Caudate nucleus (tissue), 63 donors: ENCODE measurements at places on chromosomes 11 and 22.

GRCh38 chr11:126341760-126342161 lies 13.7 kb upstream of the ST3GAL4 start:
- DNase-seq, result no peak

GRCh38 chr11:110921742-110922521 lies 209.7 kb upstream of the ARHGAP20 start:
- DNase-seq, result no peak

DNA sequence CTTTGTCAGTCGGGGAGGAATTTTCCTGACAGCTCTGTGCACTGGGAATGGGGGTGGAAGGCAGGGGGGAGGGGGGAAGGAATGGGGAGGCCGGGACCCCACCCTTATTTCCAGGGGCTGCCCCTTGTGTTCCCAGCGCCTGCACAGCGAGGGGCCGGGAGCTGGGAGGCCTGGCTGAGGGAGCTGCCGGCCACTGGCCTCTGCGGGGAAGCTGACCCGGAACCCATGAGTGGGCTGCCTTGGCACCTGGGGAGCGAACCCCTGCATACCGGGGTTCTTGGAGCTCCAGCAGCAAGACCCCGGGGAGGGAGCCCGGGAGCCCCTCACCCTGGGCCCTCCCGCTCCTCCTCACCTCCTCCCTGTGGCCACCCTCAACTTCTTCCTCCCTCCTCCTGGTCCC lies 3.5 kb downstream of the H19 start:
- DNase-seq, result no peak

GRCh38 chr11:121451986-121452608 lies at the start of gene SORL1:
Gene SORL1 (plus strand): TSS chr11:121452314. CDS start chr11:121452332, 18 bp downstream.
- DNase-seq, result peak; percentile 61

DNA sequence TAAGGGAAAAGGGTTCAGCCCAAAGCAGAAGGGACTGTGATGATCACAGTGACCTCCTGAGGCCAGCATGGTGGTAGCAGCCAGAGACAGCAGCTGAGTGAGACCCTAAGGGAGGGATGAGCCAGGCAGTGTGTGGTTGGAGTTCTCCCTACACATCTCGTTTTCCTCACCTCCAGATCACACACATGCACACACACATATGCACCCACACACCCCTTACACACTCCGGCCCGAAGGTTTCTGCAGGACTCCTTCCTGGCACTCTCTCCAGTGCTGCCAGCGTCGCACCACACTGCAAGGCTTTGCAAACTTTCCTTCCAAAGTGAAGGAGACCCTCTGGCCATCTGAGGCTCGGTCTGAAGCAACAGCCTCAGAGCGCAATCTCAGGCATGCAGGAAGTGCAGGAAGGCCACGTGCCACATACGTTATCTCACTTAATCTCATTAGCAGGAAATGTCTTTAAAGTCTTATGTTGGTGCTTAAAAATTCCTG lies 26.9 kb upstream of the TP53I11 start:
- DNase-seq, result no peak

GRCh38 chr11:126352934-126353801 lies 2.3 kb upstream of the ST3GAL4 start:
- DNase-seq, result no peak

GRCh38 chr11:122310766-122311165 lies 194.8 kb upstream of the BLID start:
- DNase-seq, result no peak

DNA sequence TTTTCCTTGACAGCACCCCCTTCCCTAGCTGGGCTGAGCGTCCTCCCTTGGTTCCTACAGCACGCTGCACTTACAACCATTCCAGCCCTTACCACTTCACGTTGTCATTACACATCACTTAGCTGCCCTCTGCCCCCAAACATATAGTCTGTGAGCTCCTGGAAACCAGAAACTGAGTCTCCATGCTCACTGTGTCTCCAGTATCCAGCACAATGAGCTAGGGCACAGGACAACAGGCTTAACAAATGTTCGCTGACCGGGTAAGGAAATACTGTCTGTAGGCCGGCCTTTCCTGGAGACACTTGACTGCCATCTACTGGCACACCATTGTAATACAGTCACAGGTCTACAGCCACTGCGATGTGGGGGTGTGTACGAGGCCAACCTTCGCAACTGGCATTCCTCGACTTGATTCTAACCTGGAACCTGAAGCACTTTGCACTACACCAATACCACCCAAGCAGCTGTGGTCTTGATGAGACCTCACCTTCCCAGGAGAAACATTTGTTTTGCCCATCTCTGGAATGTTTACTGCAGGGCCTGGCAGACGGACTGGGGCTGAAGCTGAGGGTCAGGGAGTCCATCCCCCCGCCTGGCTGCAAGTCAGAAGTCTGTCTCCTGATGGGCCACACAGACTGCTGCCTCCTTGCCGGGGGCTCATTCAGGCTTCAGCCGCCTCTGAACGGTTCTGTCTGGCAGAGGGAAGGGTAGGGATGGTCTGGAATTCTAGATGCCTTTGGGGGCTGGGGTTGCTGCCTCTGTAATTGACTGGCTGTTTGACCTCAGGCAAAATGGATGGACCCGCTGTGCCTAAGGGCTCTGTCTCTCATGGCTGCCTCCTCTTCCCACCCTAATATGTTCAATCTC lies 72.0 kb downstream of the SYN3 start:
- DNase-seq, result peak; percentile 50

DNA sequence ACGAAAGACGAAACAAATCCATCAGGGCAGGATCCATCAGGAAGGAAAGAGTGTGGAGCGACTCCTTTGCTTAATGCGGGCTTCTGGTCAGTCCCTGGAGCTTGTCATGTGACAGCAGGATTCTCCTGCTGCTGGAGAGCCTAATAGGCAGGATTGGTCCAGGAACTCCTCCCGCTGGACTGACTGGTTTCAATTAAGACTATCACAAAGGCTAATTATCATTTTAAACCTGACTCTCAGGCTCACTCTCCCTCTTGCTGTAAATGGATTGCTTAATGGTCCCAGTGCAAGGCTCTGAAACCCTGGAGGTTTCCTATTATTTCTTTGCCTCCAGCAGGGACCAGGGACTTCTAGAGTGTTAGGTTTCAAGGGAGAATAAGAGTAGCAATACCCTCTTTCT lies 493.8 kb downstream of the NTM start:
- DNase-seq, result peak; percentile 20

- DNase-seq, result no peak
Observed at GRCh38 chr22:43001271-43002201, 13.4 kb downstream of the PACSIN2 start.

DNA sequence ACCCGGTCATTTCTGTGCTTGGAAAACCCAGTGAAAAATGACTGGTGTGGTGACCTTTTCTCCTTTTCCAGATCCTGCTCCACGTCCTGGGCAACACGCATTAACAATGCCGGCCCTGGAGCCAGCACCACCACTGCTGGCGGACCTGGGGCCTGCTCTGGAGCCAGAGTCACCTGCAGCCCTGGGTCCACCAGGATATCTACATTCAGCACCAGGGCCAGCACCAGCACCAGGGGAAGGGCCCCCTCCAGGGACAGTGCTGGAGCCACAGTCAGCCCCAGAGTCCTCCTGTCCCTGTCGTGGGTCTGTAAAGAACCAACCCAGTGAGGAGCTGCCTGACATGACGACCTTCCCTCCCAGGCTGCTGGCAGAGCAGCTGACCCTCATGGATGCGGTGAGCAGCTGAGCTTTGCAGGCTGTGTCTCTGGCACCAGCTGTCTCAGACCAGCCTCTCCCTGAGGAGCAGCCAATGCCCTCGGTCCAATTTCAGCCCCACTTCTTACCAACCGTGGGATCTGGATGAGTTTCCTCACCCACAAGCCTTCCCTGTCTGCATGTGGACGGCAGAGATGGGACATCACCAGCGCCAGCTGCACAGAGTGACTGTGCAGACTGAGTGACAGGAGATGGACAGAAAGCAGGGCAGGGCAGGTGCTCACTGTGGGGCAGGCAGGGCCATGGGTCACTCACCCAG lies 1.9 kb downstream of the RGL4 start:
- DNase-seq, result no peak

DNA sequence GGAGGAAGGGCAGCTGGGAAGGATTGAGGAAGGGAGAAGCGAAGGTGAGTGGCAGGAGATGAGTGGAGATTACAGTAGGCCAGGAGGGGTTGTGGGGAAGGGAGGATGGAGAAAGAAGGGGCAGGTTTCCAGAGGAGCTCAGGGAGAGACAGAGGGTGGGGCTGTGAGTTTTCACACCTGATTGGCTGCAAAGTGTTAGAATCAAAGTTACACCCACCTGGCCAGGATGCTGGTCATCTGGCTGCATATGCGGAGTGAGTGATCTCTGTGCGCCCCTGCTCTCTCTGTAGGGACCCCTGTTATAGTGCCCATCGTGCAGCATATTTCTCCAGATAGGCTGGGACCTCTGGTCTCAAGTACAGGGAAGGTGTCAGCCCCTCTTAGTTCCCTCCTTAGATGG lies 18.3 kb downstream of the AMPD3 start:
- no peak for DNase-seq

DNA sequence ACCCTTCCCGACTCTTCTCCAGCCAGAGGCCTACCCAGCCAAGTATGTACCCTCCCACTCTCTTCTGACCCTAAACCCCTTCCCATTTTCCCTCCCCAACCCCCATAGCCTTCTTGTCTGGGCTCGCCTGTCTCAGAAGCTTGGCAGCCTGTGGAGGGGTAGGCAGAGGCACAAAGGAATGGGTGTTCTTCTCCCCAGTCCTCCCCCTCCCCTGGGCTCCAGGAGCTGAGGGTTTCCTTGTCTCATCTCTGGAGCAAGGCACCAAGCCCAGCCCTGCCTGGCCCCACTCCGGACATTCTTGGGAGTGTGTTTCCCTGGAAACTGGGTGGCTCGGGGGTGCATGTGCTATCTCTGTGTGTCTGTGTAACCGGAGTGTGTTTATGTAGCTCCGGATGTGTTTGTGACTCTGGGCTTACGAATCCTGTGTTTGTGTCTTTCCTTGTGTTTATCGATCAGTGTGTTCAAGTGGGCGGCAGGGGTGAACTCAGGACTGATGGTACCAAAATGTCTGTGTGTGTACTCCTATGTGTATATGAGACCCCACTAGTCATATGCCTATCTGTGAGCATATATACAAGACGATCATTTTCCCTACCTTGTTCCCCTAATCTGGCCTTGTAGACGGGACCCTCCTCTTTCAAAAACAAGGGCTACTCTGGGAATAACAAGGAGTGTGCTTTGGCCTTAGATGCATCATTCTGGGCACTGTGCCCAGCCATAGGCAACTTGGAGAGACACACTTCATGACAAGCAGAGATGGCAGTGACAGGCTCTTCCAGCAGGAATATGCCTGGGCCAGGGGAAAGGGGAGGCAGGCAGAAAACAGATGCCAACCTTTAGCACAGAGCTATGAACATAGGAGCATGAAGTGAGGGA lies 10.9 kb downstream of the PHLDB1 start:
- peak; percentile 64 for DNase-seq

DNA sequence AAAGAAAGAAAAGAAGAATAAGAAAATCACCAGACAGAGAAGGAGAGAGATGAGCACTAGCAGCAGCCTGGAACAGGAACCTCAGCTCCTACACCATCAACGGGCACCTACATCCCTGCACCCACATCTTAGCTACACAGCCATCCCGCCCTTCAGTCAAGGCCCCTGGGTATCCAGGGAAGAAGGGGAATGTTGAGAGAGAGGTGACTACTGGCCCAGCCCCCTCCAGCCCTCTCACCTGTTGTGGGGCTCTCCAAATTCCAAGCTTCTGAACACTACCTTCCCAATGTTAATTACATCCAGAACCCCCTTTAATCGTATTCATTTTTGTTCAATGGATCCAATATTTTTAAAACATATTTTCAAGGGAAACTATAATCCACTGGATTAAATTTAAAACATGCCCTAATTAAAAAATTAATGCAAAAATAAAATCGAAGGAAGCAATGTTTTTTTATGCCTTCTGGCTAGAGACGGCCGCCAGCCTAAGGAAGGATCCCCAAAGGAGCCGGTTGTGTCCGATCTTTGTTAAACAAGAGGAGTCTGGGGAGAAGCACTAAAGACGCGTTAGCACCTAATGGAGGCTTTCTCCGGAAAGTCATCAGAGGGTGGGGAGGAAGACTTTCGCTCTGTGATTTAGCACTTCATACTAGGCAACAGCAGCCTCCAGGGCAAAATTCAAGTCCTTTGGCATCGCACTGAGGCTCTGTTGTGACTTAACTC lies 9.5 kb downstream of the TPST2 start:
- DNase-seq, result no peak

DNA sequence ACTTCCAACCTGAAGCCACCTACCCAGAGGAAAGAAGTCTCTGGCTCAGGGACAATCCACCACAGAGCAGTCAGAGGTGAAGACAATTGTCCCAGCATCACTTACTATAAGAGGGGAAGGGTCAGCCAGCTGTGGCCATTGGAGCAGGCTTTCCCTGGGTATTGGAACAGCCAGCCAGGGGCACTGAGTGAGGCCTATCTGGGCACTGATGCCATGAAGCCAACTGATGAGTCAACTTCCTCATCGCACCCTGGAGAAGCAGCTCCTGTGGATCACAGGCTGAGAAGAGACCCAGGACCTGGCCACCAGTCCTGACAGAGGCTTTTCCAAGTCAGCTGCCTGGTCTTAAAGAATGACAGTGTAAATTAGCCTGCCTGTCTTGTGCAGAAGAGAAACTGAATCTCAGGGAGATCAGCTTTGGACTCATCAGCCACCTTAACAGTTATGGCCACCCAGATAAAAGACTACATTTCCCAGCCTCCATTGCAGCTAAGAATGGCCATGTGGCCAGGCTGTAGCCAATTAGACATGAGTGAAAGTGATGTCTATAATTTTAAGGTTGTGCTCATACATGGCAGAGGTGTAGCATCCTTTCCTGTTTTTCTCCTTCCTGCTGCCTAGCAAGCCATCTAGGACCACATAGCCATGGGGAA lies 19.0 kb downstream of the CHST1 start:
- DNase-seq, result no peak

- peak; percentile 6 for DNase-seq
Observed at GRCh38 chr22:27673839-27674238, 127.7 kb downstream of the MN1 start.

- no peak for DNase-seq
Observed at GRCh38 chr11:7619322-7619721, 54.0 kb downstream of the CYB5R2 start.

DNA sequence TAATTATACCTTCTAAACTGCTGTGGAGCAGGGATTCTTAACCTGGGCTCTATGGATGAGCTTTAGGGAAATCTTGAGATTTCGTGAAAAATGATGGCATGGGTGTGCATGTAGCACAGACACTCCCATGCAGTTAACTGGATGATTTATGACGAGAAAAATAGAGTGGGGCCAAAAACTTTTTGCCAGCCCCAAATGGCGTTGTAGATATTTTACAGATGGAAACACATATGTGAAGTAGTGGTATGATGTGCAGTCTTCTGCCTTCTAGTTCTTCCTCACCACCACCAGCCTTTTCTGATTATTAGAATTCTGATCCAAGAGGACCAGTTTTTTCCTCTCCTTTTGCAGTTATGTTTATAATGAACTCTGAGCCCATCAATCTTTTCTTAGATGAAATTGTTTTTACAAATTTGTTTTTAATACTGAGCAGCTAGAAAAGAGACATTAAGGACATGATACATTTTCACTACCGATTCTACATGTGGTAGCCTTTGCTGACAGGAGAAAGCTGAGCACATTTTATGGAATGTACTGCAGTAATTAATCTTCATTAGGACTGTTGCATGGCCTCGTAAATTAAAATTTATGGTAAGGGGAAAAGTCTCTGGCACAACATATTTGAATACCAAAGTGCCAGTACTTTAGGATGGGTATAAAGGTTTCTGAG lies 261.4 kb downstream of the DDX10 start:
- DNase-seq, result no peak

GRCh38 chr11:103170865-103171264 lies 61.6 kb downstream of the DYNC2H1 start:
- DNase-seq, result no peak

- no peak for DNase-seq
Observed at GRCh38 chr11:104462341-104462740, 298.4 kb upstream of the PDGFD start.
